ENCODE measurements at places on chromosomes 3 and 15.

DNA sequence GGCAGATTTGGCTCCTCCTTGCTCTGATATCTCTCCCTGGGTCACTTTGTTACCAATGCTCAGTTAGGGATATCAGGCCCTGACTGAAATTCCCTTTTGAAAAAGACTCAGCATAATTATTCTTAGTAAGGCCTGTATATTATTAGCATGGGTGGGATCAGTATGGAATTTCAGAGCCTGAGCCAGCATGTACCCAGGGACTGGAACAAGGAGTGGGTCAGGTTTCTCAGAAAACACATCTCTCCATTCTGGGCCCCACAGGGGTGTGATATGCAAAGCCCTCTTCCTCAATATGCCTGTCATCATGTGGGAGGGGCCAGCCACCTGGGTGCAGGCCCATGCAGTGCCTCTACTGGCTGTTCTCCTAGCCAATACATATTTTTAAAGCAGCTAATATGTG lies 423.2 kb downstream of the EPHB1 start:
- no peak for DNase-seq

DNA sequence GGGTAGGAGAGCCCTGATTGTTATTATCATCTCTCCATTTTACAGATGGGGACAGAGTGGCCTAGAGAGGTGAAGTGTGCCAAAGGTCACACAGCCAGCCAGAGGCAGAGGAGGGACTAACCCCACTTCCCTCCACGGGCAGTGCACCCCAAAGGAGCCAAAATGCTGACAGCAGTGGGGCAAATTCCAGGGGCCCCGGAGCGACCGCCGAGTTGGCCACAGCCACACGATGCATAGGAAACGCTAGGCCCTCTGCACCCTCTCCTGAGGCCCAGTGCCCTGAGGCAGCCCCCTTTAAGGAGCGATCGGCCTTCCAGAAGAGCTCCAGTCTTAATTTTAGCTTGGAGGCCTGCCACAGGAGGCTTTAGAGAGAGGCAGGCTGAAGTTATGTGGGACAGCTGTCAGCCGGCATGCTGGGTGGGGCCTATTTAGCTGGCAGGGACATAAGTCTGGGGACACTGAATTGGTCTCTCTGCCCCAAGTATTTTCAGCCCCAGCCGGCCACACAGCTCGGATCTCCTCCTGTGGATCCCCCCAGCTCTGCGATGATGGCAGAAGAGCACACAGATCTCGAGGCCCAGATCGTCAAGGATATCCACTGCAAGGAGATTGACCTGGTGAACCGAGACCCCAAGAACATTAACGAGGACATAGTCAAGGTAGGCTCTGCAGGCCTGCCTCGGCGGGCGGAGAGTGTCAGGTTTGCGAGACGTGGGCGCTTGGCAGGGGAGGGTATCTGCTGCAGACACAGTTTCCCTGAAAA lies at the start of gene CAV3:
Gene CAV3 (plus strand): TSS at position 471 of the 763 bp plus-strand sequence. CDS start 75 bp downstream, at position 546.
- DNase-seq, result no peak

DNA sequence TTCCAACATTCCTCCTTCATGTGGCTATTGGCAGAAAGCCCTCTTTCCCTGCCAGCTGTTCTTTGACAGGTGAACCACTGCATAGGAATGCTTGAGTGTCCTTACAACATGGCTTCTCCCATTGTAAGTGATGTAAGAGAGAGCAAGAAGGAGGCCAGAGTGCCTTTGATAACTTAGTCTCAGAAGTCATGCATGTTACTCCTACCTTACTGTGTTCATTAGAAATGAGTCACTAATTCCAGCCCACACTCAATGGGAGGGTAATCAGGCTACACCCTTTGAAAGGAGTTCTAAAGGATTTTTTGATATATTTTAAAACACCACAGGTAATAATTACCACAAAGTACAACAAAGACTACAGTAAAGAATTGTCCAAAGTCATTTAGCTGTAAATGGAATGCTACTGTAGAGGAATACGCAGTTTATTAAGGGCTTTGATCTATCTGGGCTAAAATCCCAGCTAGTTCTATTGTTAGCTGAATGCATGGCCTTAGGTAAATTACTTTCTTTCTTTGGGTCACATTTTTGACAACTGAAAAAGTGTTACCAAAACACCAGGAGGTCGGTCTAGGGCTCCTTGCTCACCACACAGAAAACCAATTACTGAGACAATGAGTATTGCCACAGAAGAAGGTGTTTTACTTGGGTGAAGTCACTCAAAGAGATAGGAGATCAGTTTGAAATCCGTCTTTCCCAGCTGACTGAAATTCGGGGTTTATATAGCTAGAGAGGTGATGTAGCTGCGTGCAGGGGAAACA lies 154.9 kb downstream of the GRM7 start:
- DNase-seq, result no peak

DNA sequence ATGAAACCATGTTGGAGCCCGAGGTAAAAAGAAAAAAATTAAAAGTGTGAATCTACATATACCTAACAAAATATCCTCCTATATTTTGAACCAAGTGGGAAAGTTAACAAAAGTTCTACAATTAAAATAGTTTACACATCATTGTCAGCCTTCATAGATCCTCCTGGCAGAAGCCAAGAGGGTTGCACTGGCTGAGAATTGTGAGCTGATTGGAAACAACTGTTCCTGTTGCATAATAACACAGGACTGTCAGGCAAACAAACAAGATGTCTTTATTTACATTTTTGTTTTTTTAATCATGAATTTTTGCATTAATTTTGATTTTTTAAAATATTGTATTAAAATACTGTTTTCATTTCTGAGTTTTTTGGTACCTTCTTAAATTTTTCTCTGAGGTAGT lies 215.2 kb upstream of the MME start:
- no peak for DNase-seq

DNA sequence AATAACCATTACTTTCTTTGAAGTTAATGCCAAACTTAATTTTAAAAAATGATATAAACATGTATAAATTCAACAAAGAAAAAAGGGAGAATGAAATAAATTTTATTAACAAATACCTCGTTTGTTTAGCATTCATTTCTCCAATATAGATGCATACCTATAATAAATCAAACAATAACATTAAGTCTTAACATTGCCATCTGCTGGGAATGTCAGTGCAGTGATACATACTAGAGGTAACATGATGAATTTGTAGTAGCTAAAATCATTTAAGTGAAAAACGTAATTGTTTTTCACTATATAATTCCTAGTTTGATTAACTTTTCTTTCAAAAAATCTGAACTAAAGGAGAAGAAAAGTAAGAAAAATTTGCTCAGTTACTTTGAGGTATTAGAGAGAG lies 340.2 kb upstream of the CBLB start:
- DNase-seq, result no peak

GRCh38 chr3:198081421-198081844 lies 121.4 kb downstream of the LMLN start:
- DNase-seq, result no peak

GRCh38 chr3:183218826-183219225 lies 34.2 kb upstream of the B3GNT5 start:
- no peak for DNase-seq

DNA sequence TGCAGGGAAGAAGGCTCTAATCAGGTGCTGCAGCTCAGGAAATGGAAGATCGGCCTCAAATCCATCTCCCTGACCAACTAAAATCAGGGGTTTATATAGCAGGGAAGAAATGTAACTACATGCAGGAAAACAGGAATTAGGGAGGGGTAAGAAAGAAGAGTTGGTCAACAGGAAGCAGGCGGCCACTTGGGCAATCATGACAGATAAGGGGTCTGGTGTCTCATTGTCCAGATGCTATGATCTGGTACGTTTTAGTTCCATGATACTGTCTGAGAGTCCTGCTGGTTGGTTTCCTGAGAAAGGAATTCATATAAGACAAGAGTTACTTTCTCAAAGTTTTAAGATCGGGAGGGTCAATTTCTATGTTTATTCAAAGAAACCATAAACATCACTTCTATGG lies 24.2 kb downstream of the KATNBL1 start:
- DNase-seq, result no peak

DNA sequence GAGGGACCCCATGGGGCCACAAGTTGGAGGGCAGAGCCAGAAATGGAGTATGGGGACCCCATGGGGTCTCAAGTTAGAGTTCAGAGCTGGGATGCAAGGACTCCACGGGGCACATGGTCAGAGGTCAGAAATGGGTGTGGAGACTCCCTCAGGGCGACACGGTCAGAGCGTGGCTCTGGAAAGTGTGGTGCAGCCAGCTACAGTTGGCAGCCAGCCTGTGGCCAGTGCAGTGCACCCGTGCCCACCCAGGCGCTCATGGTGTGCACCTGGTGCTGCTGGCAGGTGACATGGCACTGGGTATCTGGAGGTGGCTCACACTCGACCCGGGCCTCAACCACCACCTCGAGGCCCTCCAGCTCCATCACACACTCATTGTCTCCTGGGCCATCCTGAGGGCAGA lies 11.2 kb downstream of the PLXNB1 start:
- no peak for DNase-seq

DNA sequence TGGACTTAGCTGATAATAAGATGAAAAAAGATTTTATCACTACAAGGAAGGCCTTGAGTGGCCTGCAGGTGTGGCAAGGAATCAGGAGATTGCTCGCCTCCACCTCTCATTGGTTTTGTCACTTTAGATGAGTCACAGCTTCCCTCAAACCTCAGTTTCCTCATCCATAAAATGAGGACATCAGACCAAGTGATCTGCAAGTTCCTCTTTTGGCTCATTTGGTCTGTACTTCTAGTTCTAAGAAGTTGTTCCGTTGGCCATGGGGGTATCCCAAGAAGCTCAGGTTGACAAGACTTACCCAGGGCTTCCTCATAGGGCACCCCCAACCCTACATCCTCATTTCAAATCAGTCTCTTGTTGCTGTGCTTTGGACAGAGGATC lies 254.1 kb downstream of the UACA start:
- DNase-seq, result no peak

DNA sequence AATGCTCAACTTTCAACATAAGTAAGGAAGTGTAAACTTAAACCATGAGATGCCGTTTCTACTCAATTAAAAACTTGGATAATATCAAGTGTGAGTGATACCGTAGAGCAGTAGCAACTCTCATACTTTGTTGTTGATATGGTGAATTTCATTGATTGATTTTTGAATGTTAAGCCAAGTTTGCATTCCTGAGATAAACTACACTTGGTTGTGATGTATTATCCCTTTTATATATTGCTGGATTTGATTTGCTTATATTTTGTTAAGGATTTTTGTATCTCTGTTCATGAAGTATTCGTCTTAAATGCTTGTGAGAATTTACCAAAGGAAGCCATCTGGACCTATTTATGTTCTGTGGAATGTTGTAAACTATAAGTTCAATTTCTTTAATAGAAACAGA lies 21.7 kb downstream of the SLMAP start:
- DNase-seq, result no peak

DNA sequence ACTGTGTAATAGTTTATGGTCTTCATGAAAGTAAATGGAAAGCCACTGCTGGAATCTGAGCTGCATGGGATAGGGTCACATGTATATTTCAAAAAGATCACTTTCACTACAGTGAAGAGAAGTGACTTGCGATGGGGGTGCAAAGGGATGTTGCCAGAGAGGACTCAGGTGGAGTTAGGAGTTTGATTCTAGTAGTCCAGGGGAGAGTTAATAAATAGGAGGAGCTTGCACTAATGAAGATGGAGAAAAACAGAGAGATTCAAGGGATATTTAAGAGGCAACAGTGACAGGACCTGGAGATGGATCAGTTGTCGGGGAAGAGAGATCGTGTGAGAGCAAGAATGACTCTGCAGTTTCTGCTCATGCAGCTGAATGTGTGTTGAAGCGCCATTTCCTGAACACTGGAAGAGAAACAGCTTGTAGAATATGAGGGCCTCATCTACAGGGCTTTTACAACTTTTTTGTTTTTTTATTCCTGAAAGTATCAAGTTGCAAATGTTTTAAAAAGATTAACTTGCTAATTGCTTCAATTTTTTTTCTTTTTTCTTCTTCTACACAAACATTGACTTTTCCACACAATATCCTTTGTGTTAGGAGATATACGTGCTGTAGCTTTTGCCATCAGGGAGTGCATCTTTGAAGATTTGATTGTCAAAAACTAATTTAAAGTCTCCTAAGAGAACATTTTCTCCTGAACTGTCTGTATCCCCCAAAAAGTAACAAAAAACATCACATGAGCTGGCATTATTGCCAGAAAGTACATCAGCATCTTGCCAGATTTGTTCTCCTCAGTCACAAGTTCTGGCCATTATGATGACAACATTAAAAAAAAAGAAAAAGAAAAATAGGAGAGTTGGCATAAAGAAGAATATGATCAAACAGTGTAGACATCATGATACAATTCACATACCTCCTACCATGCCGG lies 37.5 kb downstream of the SETMAR start:
- no peak for DNase-seq

GRCh38 chr3:101719604-101720185 lies 4.7 kb upstream of the CEP97 start:
- no peak for DNase-seq

- no peak for DNase-seq
Observed at GRCh38 chr3:127680146-127680661, 7.5 kb downstream of the ABTB1 start.

DNA sequence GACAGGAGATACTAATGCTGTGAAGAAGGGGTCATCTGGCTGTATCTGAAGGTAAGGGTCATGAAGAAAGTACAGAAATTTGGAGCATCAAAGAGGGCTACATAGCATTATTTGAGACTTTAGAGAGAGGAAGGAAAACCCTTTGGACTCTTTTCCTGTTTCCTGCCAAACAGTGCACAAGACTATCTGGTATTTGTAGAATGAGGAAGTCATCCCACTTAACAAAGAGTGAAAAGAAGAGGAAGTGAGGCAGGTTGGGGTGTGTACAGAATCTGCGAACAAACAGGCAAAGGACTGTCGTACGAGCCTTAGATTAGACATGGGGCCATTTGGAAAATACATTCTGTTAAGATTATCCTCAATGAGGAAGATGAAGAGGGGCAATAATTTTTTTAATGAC lies 546.8 kb upstream of the EPHA6 start:
- no peak for DNase-seq

- no peak for DNase-seq
Observed at GRCh38 chr15:69272139-69272538, 26.6 kb upstream of the PAQR5 start.

- no peak for DNase-seq
Observed at GRCh38 chr3:115086344-115086743, 60.7 kb downstream of the ZBTB20 start.

GRCh38 chr15:42053010-42053409 lies 32.2 kb upstream of the PLA2G4E start:
- no peak for DNase-seq

GRCh38 chr15:68775671-68776476 lies 44.8 kb downstream of the ANP32A start:
- no peak for DNase-seq

GRCh38 chr3:34046154-34046553 lies 247.7 kb downstream of the PDCD6IP start:
- no peak for DNase-seq

- DNase-seq, result no peak
Observed at GRCh38 chr3:113747283-113748046, 630 bp downstream of the ATP6V1A start.

GRCh38 chr15:58573270-58573669 lies 141.5 kb downstream of the LIPC start:
- DNase-seq, result no peak
